Stimulated activated CD4-positive, alpha-beta T cell treated with anti-CD3 and anti-CD28 coated beads, TNF-alpha, amount 100 ng/mL, for 24 hours (primary cell): ENCODE measurements at places on chromosomes 5 and 9.

- no peak for DNase-seq
Measured at GRCh38 chr5:67964619-67965018, 250.9 kb upstream of the PIK3R1 start.

- DNase-seq, result no peak
Measured at GRCh38 chr9:4902135-4902475, 83.0 kb upstream of the JAK2 start.

DNA sequence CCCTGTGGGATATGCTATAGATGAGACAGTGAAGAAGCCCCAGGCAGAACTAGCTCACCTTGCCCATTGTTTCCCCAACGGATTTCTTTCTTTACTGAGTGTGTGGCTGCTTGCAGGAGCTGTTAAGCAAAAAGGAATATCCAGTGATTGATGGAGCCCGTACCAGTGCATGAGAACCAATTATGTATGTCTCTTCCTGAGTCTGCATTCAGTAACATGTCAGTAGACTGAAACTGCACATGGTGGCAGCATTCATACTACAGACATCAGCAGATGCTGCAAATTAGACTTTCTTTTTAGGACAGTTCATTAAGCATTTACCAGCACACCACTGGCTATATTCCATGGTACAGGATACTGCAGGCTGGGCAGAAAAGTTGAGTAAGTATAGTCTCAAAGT is 90.3 kb upstream of the PLCXD3 start:
- no peak for DNase-seq

- DNase-seq, result no peak
Measured at GRCh38 chr5:35672995-35673394, 55.3 kb downstream of the SPEF2 start.

GRCh38 chr5:162160401-162160800 is 92.8 kb downstream of the GABRG2 start:
- no peak for DNase-seq

DNA sequence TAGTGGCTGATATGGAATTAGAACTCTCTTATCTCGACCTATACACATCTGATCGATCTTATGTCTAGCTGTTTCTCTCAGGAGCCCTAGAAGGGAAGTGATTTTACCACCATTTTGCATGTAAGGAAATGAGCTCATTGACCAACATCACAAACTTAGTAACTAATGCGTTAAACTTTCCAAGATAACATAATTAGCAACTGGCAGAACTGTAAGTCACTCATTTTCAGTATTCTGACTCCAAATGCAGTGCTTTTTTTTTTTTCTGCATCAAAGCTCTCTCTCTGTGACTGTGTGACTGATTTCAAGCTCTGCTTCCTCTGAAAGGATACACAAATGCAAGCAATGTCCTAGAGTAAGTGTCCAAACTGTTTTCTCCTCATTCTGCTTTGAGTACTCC is 68.1 kb upstream of the FBXL7 start:
- DNase-seq, result no peak

DNA sequence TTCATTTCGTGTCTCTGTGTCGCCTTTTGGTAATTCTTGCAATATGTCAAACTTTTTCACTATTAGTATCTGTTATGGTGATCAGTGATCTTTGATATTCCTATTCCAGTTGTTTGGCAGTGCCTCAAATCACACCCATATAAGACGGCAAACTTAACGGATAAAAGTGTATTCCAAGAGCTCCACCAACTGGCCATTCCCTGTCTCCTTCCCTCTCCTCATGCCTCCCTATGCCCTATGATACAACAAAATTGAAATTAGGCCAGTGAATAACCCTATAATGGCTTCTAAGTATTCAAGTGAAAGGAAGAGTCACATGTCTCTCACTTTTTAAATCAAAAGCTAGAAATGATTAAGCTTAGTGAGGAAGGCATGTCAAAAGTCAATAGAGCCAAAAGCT is 74.8 kb downstream of the CDK5RAP2 start:
- no peak for DNase-seq

DNA sequence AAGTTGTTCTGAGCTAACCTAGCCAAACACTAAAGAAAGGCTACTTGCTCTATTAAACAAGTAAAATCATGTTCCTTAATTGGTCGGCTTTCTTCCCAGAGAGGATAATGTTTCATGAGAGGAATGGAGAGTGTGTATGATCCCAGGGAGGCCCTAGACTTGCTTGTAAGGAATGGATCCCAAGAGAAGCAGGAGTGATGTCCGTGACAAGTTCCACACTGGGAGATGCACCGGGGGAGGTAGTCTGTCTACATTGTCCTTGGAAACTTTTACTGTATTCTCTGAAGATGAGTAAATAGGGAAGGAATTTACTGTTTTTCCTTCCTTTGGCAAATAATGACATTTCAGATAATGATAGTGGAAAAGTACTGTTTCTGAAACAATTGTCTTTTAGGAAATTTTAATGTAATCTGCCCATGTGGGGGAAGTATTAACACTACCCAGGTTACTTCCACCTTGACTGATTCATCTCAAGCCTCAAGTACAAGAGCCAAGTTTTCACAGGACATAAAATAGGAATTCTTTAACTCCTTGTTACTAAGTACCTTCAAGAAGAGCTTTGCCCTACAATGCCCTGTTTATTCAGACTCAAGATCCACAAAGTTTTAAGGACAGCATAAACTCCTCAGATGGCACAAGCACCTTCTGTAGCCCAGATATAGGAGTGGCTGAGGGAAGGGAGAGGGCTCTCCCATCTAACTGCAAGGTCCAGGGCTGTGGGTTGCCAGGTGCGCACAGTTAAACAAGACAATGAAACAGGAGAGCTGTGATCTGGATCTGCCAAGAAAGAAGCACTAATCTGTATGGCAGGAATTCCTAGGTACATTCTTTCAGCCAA is 152.1 kb downstream of the GNA14 start:
- no peak for DNase-seq

- no peak for DNase-seq
Measured at GRCh38 chr5:72235725-72236124, 84.3 kb downstream of the MRPS27 start.

GRCh38 chr5:84693256-84693655 is 308.6 kb upstream of the EDIL3 start:
- no peak for DNase-seq

GRCh38 chr9:82337351-82337750 is 348.8 kb downstream of the SPATA31D1 start:
- DNase-seq, result no peak

DNA sequence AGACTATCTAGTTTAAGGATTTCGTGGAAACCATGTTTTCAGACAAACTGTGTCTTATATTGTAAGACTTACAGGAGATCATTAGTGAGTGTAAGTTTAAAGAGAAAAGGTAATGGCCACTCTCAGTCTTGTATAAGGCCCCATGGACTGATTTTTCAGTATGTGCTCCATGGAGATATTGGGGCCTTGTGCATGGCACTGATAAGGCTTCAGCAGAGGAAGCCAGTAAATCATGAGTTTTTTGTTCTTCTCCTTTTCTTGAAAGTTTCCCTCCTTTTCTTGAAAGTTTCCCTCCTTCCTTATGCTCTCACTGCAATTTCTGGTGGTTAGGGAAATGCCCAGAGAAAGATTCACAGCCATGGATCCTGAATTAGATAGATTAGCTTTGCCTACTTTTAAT is 471.3 kb downstream of the LRRC70 start:
- no peak for DNase-seq

- DNase-seq, result no peak
Measured at GRCh38 chr9:98516205-98516896, 192.4 kb downstream of the GABBR2 start.

- no peak for DNase-seq
Measured at GRCh38 chr5:98816582-98817222, 43.2 kb downstream of the RGMB start.

DNA sequence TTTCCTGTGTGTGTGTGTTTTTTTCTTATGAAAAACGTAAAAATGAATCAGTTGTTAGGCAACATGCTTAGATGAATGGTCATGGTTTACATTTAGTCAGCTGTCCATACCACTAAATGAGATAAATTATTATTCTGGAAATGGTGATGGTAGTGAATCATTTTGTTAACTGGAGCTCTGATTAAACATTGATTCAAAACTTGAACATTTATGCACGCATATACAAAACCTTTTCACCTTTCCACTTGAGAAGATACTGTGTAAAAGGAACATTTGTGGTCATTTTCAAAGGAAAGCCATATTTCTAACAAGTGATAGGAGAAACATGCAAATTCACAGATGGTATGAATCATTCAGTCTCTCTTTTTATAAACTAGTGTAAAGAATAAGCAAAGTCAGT is 162.0 kb downstream of the SLC25A46 start:
- DNase-seq, result no peak

GRCh38 chr5:134833340-134834032 is 12.3 kb upstream of the C5orf24 start:
- no peak for DNase-seq

- DNase-seq, result no peak
Measured at GRCh38 chr5:75367401-75367800, 30.4 kb downstream of the HMGCR start.

DNA sequence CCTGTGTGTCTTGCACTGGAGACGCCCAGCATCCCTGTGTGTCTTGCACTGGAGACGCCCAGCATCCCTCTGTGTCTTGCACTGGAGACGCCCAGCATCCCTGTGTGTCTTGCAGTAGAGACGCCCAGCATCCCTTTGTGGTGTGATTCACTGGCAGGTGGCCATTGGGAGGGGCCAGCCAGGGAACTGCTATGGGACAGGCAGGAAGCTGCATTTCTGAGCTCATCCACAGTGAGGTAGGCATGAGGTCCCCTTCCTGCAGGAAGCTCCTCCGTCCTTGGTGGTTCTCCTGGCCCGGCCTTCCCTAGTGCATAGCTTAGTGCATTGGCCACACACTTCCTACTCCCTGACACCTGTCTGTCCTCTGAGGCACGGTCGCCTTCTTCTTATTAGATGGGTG is 43.5 kb downstream of the IRX1 start:
- no peak for DNase-seq

- no peak for DNase-seq
Measured at GRCh38 chr5:178781936-178782335, 51.5 kb upstream of the ZNF354A start.

GRCh38 chr5:159094745-159095144 is 5.0 kb downstream of the EBF1 start:
- DNase-seq, result peak; percentile 31

DNA sequence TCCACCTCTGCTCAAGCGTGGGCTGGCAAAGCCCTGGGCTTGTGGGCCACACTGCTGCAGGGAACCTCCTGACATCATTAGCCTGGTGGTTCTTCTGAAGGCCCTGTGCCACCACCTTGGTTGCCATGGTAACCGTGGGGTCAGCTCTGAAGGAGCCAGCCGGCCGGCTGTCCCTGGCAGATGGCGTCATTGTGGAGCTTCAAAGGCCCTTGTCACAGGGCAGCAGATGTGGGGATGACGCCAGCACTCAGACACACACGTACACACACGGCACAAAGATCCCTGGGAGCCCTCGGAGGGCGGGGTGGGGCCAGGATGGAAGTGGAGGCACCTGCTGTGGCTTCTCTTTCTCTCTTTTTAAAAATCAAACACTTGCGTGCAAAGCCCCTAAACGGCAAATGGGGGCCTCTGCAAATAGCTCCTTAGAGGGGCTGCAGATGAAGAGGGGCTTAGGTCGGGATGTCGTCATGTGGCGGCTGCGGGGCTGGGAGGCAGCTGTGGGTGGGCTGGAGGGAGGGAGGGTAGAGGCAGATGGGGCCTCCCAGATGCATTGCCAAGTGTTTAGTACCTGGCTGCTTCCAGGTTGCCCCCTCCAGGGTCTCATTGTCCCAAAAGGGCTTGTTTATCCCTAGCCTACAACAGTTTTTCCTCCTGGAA is 19.5 kb upstream of the RPL26L1 start:
- DNase-seq, result no peak

- DNase-seq, result no peak
Measured at GRCh38 chr9:4567601-4568000, 77.3 kb downstream of the SLC1A1 start.

- no peak for DNase-seq
Measured at GRCh38 chr9:114304416-114305188, 18.3 kb upstream of the ORM1 start.

DNA sequence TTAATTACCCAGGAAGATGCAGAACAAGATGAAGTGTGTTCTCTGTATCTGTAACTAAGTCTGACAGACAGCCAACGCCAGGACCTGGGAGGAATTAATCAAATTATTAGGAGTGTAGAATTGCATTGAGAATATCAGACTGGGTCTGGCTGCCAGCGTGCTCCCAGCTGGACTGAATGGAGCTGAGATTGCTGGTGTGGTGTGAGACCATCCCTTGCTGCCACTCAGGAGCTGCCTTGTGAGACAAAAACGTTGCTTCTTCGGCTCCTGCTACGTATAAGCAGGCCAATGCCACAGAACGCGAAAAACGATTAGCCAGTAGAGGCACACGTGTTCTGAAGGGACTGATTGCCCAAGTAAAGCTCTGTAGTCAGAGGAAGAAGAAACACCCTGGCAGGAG is 66.8 kb downstream of the AMBP start:
- DNase-seq, result no peak

DNA sequence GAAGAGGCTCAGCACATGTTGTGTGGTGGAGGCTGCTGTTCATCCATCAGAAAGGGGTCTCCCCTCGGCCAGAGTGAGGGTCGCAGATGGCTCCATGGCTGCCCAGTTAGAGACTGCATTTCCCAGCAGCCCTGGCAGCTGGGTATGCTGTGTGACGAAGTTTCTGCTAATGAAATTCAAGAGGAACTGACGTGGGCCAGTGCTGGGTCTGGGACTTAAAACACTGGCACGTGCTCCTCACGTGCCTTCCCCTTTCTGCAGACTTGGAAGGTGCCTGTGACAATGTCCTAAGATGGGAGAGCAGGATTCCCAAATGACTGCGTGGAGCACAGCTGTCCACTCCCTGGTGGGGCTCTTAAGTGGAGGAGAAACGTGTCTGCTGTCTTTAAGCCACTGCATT is 114.5 kb upstream of the RAPGEF1 start:
- DNase-seq, result no peak

GRCh38 chr9:134724202-134724911 is 82.8 kb downstream of the COL5A1 start:
- no peak for DNase-seq

DNA sequence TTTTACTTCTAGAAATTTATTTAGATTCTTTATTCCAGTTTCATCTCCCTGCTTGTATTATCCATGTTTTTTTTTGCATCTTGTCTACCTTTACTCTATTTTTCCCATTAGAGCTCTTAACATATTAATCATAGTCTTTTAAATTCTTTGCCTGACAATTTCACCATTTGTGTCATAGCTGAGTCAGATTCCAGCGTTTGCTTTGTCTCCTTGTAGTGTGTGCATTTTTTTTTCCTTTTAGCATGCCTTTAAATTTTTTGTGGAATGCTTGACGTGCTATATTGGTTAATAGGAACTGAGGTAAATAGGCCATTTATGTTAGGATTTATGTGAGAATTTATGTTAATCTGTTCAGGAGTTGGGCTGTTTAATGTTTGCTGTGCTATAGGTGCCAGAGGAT is 41.8 kb upstream of the NFIL3 start:
- no peak for DNase-seq
